ENCODE measurements at places on chromosomes 1 and 21.

- DNase-seq, result no peak
Observed at GRCh38 chr1:94676686-94677085, 135.1 kb upstream of the F3 start.

GRCh38 chr1:43468414-43468813, 14.7 kb upstream of the HYI start:
- DNase-seq, result no peak

GRCh38 chr1:165187031-165188009, 169.2 kb downstream of the LMX1A start:
- DNase-seq, result no peak

GRCh38 chr1:246794048-246794827, 70.0 kb downstream of the SCCPDH start:
- no peak for DNase-seq

DNA sequence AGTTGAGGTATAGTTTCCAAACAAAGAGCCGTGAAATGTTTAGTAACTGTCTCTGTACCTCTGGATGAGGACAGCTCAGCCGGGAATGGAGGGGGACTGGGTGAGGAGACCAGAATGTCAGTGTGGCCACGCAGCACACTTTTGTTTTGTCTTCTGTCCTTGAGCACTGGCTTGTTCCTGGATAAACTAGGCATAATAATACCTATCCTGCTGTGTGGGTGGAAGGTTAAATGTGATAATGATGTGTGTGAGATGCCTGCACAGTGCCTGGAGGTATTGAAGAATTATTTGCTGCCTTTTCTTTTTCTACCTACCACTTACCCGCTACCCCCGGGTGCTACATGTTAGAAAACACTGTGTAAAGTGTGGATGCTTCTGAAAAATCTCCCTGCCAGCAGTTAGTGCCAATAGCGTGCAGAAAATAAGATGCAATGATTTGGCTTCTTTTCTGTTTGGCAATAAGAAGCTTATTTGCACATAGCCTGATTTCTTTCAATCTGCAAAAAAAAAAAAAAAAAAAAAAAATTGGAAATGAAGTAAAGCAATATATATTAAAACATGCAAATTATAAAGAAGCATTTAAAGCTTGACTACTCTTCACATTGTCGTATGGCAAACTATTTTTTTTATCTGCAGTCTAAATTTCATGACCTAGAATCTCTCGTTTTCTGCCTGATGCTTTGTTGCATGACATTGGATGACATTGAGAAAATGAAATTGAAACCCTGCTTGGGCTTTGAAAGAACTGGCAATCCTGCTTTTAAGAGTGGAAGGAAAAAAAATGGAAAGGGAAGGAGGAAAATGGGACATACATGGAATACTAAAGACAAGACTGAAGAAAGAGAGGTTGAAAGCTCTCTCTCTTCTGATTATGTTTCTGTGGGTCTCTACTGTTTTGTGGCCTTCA, 89.5 kb downstream of the DISC1 start:
- no peak for DNase-seq

GRCh38 chr1:230509281-230509977, 83.3 kb upstream of the PGBD5 start:
- DNase-seq, result no peak

- DNase-seq, result no peak
Observed at GRCh38 chr1:48543854-48544253, 71.8 kb upstream of the SPATA6 start.

DNA sequence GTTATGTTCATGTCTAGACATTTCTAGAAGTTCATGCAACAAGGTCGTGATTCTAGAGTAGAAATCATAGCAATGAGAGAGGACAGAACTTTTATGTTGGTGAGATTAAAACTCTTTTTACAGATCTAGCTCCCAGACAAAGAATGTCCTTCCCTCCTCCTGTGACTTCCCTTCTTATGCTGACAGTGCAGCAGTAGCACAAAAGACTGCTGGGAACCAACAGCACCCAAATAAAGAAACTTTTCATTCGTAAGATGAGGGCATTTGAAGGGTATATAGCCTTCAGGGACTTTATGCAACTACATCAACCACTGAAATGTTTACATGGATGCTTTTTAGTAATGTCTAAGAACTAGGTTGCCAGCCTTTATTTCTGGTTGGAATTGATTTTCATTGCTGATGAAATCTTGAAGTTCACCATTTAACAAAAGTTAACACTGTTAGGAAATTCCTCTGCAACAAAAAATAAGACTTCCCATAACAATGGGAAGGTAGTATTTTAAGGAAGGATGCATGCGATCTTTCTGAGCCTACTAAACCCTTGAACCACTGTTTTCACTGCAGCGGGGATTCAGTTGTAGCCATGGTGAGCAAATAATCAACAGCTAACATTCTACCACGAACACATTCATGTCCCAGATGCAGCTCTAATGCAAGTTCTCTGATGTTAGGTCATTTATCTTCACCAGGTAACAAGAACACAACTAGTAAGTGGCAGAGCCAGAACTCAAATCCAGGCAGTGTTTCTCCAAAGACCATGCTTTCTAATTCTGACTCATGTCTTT, 672.8 kb downstream of the PTPRC start:
- DNase-seq, result no peak

DNA sequence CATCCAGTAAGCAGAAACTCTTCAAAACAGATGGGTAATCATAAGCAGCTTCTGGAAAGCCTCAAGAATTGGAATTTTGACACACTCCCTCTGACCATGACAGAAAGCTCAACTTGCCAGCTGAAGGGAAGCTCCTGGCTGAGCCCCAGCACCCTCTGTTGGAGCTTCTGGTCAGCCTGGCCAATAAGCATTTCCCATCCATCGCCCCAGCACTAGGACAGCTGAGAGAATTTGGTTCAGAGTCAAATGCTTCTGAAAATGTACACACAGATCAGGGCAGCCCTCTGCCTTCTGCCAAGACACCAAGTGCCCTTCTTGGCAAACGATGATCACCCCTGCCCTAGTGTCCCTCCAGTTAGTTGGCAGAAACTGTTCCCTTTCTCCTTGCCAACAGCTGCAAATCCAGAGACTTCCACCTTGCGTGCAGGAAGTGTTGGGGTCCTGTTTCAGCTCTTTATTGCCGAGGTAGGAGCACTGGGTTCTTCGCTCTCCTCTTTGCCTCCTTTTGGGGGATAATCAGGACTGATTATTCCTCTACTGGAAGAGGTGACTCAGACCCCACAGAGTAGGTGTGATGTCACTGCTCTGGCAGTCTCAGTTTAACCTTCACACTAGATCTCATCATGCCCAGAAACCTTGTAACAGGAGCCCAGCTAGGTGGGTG, 11.9 kb downstream of the PIGV start:
- no peak for DNase-seq

DNA sequence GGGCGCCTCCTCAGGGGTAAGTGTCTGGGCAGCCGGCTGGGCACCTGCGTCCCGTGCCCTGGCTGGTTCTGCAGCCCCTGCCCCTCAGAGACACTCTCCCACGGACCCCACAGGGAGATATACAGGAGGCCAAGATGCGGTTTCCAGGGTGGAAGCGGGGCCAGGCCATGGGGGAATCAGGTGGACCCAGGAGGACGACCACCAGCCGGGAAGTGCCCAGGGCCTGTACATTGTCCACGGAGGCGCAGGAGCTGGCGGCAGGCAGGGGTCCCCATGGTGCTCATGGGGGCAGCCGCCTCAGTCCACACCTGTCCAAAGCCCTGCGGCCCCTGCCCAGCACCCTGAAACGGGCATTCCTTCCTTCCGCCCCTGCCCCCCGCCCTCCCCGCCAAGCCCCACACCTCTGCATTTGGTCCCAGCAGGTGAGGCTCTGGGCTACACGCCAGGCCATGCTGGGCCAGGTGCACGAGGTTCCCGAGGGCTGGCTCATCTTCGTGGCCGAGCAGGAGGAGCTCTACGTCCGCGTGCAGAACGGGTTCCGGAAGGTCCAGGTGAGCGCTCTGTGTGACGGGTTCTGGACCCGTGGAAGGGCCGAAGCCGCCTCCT, 36.7 kb downstream of the SLC19A1 start:
- DNase-seq, result no peak

- DNase-seq, result no peak
Observed at GRCh38 chr1:195604287-195604686, 1004.0 kb downstream of the KCNT2 start.

DNA sequence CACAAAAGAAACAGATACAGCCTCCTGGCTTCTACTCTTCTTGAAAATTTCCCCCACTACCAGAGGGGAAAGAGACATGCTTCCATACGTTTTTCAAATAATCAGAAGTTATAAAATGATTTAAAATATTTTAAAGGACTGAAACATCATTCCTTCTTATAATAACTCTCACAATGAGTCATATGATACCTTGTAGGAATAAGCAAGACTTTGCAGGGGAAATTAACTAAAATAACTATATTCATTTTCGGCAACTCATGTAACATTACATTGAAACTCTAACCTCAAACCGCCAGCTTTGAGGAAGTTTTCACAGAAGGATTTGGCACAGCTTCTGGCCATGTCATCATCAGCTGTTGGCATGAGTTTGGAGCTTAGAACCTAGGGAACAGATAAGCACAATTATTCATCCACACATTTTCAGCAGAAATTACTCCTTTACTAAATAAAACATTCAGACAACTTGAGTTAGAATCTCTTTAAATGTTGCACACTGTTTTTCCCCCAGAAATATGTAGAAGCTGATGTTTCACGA, 85.9 kb downstream of the USP24 start:
- no peak for DNase-seq

DNA sequence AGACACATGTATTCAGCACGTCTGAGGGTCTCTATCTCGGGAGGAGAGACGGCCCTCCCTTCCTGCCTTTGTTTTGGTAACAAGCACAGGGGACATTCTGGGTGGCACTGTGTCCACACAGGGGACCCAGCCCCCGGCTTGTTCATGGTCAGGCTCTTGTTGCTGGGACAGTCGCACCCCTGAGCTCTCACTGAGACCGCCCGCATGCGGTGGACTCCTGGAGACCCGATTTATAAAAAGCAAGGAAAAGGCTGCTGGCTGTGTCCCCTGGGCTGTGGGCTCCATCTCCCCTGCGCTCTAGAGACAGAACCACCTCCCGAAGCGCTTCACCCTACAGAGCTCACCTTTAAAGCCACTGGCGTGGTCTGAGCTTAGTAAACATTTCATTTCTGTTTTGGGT, 103.4 kb downstream of the WDR4 start:
- no peak for DNase-seq

- no peak for DNase-seq
Observed at GRCh38 chr1:54273092-54273794, 73.3 kb downstream of the MRPL37 start.
